Spinal cord (tissue), 10 donors: ENCODE measurements at places on chromosomes 3 and 15. TPM values are rescaled to one million over a fixed set of nuclear protein-coding genes. Genes with fewer than 3 reads are reported as not detected.
A peak's percentile ranks its signal among the peaks of the same experiment; 100 is the strongest.

The ARHGEF26 gene
- 27.2 TPM for total RNA-seq

- no peaks in the 10 kb centered on the region for H3K27me3 ChIP-seq
- H3K4me3 ChIP-seq = no peak overlapping the region
- H3K27ac ChIP-seq = peak overlapping the region; percentile 33
- no peaks in the 10 kb centered on the region for H3K36me3 ChIP-seq
- DNase-seq = no peak
These were observed 67.6 kb downstream of the FNDC3B start for GRCh38 chr3:172106989-172107388.

GRCh38 chr3:131082871-131083863 lies 56.5 kb downstream of the NEK11 start:
- H3K27me3 ChIP-seq = no peaks in the 10 kb centered on the region
- H3K4me1 ChIP-seq = peaks cover 6% of the 10 kb centered on the region
- H3K27ac ChIP-seq = peak overlapping the region; percentile 16
- H3K36me3 ChIP-seq = no peaks in the 10 kb centered on the region
- no peak overlapping the region for H3K4me3 ChIP-seq

- H3K27me3 ChIP-seq = no peaks in the 10 kb centered on the region
- DNase-seq = no peak
- H3K27ac ChIP-seq = no peak overlapping the region
These were observed 44.9 kb upstream of the CCNL1 start for GRCh38 chr3:157204880-157205279.

DNA sequence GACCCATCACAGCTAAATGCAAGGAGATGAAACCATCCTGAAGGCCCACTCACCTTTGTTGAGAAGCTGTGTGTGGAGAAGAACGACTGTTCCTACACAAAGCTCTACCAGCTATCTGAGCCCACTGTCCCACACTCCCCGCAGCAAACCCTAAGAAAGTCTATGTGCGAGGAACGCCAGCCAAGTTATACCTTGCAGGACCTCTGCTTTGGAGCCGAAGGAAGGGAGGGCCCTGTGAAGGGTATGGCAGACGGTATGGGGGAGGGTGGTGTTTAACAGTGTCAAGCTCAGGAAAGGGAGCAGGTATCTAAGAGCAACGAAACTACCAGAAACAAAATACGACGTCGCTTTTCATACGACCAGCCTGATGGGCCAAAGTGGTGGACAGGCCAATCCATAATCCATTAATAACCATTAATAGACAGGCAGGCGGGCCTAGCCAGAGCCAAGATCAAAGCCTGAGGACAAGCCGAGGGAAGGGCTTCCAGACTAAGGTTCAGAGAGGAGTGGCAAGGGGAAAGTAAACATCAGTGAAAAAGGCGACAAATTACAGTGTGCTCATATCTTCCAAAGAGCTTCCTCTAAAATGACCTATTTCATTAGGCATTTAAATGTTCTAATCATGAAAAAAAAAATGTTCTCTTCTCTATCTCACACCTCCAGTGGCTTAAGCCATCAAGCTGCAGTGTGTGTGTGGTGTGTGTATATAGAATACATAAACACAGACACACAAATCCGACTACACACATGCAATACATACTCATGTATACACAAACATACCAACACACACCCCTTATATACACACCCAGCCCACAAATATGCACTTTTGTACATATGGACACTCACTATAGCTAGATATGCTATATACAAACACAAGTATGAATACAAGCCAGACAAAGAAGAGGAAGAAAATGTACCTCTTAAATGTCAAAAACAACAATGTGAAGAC lies 43.9 kb downstream of the PTPN23 start:
- H3K4me3 ChIP-seq = no peak overlapping the region
- DNase-seq = no peak
- H3K27ac ChIP-seq = no peak overlapping the region
- no peaks in the 10 kb centered on the region for H3K27me3 ChIP-seq
- H3K36me3 ChIP-seq = peaks cover 81% of the 10 kb centered on the region

GRCh38 chr3:177300039-177300833 lies 103.0 kb upstream of the TBL1XR1 start:
- H3K36me3 ChIP-seq = no peaks in the 10 kb centered on the region
- H3K27me3 ChIP-seq = no peaks in the 10 kb centered on the region
- H3K27ac ChIP-seq = no peak overlapping the region
- no peak overlapping the region for H3K4me3 ChIP-seq
